ENCODE measurements at places on chromosomes 5 and 9.

DNA sequence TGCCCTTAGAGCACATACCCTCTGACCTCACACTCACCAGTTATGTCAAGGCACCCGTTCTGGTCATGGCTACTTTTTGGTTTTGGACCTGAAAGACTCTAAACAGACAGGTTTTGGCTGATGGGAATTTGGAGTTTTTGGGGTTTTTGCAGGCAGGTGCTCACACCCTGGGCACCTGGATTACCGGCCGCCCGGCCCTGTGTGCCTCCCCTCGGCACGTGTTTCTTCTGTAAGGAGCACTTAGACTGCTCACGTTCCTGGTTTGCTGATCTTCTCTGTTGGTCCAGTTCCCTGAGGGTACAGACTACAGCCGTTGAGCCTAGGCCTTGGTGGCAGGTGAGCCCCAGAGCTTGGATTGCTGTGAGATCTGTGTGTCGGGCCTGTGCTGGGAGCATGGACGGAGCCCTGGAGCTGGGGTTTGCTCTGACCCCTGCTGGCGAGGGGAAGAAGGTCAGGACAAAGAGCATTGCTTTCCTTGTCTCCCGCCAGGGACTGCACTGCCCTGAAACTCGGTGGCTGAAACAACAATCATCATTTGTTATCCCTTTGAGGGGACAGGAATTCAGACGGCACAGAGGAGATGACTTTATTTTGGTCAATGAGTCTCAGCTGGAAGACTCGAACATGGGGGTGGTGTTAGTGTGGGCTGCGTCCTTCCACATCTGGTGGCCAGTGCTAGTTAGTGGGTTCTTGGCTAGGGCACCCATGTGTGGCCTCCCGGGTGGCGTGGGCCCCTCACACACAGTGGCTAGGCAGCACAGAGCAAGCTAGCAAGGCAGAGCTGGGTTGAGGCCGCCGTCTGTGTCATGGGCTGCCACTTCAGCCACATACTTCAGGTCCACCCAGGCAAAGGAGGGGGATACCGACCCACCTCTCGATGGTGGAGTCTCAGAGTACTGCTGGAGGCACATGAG is 76.4 kb downstream of the EHMT1 start:
- no peak for DNase-seq

DNA sequence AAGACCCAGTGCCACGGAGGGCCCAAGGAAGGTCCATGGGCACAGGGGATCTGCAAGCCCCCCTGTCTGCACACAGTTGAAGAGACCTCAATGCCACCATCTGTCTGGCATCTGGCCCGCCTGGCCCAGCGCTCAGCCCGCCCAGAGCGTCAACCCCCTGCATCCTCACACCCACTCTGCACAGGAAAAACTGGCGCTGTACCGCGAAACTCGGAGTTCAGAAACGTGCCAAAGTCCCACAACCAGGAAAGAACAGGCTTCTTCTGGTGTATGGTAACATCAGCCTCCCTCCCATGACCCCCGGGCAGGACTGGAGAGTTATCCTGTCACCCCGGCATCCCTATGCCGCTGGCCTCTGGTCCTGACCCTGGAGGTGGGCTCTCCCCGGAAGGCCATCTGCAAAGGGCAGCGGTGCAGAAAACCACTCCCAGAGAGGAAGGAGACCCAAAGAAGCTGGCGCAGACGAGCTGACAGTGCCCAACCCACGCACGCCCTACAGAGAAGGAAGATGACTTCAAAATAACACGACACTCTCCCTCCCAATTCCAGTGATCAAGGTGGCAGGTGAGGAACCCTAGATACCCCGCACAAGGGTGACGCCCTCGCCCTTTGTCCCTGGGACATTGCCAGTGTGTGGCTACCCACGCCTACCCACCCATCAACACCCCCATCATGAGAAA is 18.9 kb downstream of the VAV2 start:
- no peak for DNase-seq

- DNase-seq: no peak
These were observed 138.5 kb downstream of the SLC24A2 start for GRCh38 chr9:19650312-19650711.

GRCh38 chr5:142248853-142249462 is 75.9 kb downstream of the SPRY4 start:
- no peak for DNase-seq

DNA sequence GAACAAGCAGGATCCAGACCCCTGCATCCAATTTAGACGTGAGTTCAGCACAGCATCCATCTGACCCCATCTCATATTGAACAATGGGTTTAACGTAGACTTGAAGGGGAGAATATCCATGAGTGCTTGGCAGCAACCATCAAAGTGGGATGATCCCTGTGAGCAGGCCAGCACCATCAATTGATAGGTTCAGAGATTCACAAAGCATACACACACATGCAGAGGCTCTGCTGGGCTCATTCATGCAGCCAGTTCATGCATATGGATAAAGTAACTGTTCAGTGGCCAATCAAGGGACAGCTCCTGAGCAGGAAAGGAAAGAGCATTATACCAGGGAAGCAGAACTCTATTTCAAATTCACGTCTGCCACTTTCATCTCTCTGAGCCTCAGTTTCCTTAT is 24.8 kb upstream of the CPEB4 start:
- DNase-seq: no peak

- no peak for DNase-seq
These were observed 256.3 kb downstream of the SMARCA2 start for GRCh38 chr9:2271426-2271825.

DNA sequence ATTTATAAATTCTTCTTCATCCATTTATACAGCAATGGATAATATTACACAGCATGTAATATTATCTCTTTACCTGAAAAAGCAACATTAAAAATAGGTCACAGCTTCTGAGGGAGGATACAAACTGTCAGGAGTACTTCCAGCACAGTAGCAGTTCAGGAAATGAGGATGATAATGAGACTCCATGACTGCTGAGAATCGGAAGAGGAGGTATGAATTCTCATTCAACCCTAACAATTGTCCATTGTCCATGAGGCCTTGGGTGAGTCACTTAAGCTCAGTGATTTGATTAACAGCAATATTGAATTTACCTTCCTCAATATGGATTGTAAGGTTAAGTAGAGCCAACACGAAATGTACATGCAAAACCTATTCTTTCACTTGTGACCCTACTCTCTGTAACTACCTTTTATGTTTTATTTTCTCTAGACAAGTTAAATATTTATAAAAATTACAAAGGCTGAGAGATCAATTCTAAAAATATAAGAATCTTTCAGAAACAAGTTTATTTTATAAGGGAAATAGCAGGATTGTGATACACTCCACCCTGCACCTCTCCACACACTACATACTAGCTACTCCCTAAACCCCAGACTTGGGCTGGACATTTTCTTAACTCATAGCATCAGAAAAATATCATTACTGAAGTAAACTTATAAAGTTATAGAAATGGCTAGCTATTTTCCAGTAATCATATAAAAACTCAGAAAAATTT is 159.1 kb upstream of the ACOT12 start:
- no peak for DNase-seq

- no peak for DNase-seq
These were observed 376.6 kb downstream of the EFNA5 start for GRCh38 chr5:107294211-107294550.
